ENCODE measurements at places on chromosomes 2 and 18.

- DNase-seq, result no peak
Observed at GRCh38 chr18:58903533-58903932, 38.9 kb downstream of the ZNF532 start.

GRCh38 chr2:206993964-206994363 lies 54.6 kb downstream of the CPO start:
- DNase-seq, result no peak

DNA sequence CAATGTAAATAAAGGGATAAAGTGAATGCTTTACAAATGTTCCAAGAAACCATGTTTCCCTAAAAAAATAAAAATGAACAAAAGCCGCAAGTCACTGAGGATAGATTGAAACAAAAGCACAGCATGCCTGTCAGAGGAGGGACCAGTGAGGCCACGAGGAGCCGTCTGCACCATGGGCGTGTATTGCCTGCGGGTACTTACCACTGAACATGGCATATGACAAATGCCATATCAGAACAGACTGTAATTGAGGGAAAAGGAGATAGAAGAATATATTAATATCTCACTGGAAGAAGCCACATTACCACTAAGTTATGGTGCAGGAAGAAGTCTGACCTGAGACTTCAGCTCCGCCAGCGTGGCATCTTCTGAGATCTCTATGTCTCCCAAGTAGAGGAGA lies 75.8 kb downstream of the USP40 start:
- DNase-seq, result no peak

DNA sequence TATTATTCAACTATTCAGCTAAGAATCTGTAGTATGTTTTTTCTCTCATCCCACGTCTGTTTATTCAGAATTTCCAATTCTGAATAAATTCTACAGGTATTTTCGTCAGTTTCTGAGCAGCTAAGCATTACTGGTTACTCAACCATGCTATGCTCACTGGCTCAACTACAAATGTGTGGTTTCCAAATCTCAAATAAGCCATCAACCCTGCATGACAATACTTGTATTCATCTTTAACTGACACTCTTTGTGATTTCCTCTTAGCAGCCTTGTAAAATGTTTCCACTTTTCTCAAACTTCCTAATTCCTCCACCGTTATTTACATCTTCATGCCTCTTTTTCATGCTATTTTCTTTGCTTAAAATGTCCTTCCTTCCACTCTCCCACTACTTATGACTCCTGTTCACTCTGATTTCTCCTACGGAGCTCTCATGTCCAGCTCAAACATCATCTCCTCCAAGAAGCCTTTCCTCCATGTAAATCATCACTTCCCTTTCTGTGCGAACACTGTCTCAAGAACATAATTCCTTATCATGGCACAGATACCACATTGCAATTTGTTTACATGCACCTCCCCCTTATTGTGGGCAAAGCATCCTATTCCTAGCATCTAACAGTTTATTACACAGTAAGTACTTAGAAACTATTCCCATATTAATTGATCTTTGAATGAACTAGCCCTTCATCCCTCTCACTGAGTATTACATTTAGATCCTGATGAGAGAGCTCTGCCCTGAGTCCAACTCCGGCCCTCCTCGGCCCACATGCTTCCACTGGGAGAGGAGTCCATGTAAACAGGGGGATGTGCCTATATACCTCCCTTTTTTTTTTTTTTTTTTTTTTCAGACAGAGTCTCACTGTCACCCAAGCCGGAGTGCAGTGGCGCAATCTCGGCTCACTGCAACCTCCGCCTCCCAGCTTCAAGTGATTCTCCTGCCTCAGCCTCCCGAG lies 10.5 kb downstream of the CCDC88A start:
- no peak for DNase-seq

DNA sequence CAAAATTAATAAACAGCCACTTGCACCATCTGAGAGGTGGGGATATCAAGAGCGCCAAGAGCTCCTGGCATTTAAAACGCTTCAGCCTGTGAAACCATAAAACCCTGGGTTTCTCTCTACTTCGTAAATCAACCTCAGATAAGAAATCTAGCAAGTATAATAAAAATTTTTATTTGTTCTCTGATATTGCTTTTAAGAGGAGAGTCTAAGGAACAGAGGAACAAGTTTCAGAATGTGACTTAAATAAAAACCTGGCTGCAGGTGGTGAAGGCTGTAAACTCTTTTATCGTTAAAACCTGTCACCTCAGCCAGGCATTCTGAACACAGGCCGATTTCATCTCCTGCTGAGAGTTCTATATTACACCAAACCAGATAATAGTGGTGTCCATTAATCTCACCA lies 9.9 kb downstream of the DYTN start:
- DNase-seq, result peak; percentile 43

DNA sequence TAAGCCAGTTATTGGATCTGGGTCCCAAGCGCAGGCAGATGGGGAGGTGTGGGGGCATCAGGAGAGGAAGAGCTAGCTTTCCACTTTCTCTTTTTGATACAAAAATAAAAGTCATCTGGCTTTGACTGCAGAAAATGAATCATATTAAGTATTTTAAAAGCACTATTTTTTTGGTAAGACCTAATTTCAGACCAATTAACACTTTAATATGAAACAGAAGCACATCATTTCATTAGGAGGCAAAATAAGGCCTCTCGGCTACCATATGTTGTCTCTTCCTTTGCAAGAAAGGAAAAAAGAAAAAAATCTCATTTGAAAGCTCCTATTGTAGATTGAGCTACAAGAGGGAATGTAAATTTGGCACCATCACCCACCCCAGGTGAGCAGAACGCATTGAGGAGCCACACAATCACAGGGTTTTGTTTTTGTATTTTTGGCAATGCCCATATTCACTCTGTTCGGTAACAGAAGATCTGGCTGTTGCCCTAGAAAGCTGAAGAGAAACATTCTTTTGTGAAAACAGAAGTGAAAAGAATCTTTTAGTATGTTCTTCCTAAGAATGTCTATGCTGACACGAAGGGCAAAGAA lies 390.7 kb upstream of the ETAA1 start:
- no peak for DNase-seq

DNA sequence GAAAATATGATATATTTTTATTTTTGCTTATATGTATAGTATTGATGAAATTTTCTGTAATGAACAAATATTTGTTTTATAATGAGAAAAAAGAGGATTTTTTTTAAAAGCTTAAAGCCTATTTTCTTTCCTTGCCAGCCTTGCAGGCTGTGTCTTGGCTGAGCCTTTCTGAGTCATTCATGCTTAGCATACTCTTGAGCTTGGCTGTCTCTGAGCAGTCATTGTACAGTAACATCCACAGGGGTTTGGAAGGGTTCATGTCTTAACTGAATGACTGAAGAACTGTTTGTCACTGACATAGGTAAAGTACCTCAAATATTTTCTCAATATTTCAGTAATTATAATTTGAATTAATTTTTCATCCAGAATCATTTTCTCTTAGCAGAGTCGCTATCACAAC lies 49.3 kb downstream of the GPR39 start:
- DNase-seq, result no peak

- no peak for DNase-seq
Observed at GRCh38 chr2:11842336-11842735, 95.9 kb downstream of the LPIN1 start.

GRCh38 chr2:215635788-215636139 lies 199.9 kb upstream of the FN1 start:
- no peak for DNase-seq

DNA sequence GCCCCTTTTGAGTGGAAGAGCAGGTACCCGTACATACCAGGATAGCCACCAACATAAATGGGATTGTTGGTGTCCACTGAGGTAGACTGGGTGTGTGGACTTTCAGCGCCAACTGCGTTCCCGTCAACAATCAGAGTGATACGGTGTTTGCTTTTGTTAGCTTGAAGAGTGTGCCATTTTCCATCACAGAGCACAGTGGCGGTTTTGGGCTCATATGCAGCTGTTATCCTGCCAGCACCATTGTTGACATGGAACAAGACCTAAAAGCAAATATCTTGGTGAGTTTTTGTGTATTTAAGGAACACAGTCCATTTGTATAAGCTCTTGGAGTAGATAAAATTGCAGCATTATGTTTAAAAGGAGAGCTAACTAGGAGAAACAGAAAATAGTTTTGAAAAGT lies 174.5 kb downstream of the LAMA1 start:
- DNase-seq, result no peak

- DNase-seq, result no peak
Observed at GRCh38 chr18:55136258-55136657, 177.0 kb upstream of the CCDC68 start.

- no peak for DNase-seq
Observed at GRCh38 chr18:36808681-36809080, 20.1 kb downstream of the TPGS2 start.

GRCh38 chr2:239223310-239224198 lies 177.3 kb downstream of the HDAC4 start:
- peak; percentile 29 for DNase-seq

DNA sequence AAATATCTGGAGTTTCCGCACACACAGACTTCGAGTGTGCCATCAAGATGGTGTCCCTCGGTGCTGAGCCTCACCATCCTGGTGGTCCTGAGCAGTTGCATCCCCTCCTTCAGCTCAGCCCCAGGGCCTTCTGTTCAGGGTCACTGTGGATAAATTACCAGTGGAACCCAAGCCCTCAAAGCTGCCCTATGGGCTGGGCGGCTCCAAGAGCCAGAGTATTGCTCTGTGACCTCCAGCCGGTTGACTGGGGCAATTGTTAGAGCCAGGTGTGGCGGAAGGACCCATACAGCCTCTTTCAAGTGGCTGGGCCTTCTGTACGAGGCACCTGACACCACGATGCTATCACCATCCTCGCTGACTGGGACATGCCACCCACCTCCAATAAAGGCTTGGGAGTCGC lies 215.5 kb downstream of the GBX2 start:
- no peak for DNase-seq

Data from NCI-H1417 (cell line).